Fibroblast of skin of left quadriceps (primary cell): ENCODE measurements at places on chromosomes 11 and 22.

GRCh38 chr22:36162127-36163034, 1.8 kb upstream of the APOL3 start:
- no peak for DNase-seq

GRCh38 chr22:47130883-47131631, 368.6 kb downstream of the TBC1D22A start:
- DNase-seq = no peak

GRCh38 chr22:39250838-39251237, 6.1 kb upstream of the PDGFB start:
- no peak for DNase-seq

DNA sequence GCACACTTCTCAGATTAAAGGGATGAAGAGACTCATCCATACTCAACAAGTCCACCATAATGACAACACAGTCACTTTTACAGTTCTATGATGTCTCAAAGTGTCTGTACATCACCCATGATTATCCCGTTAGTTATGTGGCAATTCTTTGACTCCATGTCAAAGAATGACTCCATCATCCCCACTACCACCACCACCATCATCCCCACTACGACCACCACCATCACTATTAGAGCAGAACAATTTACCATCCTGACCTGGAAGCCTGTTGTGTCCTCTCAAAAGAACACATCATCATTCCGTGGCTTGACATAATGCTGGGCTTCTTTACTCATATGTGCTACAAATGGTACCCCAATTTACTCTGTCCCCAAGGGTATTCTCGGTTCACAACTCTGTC, 13.7 kb downstream of the PRR5L start:
- no peak for DNase-seq

GRCh38 chr11:110077831-110078325, 15.3 kb upstream of the ZC3H12C start:
- peak; percentile 45 for DNase-seq

- no peak for DNase-seq
Observed at GRCh38 chr22:31726692-31727091, 23.2 kb downstream of the PRR14L start.

DNA sequence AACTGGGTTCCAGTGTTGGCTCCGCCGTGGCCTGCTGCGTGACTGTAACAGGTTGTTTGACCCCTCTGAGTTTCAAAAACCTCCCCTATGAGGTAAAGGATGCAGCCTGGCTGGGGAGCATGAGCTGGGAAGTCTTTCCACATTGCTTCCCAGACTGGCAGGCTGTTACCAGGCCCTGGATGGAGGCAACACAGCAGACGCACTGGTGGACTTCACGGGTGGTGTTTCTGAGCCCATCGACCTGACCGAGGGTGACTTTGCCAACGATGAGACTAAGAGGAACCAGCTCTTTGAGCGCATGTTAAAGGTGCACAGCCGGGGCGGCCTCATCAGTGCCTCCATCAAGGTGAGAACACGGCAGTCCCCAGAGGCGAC, 11.4 kb downstream of the OMP start:
- DNase-seq = no peak

GRCh38 chr11:105181100-105181499, 41.5 kb upstream of the CARD18 start:
- peak; percentile 70 for DNase-seq

DNA sequence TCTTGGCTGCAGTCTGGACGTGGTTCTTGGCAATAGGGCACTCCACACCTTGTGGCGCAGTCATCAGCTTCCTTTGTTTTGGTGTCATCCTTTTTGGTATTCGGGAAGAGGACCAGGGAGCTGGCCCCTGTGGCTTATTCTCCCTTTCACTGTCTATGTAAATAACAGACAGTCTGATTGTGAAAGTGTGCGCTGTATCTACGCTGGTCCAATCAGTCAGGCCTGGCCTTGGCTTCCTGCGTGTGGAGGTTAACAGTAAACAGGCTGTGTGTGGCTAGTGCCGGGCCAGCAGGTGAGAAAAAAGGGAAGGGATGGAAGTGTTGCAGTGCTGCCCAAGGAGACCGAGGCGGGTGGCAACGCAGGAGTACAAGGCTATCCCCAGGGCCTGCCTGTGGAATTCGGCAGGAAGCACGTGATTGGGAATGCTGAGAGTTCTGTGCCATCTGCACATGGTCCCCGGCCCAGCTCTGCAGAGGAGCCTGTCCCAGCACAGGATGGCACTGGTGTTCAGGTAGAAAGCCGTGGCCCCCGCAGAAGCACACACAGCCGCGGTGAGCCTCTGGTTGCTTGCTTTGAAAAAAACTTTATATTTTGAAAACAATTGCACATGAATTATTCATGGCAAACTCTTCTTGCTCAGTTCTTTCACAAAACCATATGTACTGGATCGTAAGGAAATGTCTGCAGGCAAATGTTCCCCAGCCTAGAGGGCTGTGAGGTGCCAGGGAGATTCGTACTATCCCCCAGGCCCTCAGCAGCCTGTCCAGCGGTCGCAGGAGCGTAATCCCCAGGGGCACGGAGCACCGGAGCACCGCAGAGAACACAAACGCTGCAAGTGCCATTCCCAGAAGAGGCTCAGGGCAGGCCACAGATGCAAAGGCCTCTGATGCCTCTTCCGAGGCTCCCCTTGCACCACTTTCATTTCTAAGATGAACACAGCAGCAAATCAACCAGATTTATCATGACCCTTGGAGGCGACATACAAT, 174.5 kb downstream of the EFCAB6 start:
- DNase-seq = no peak

GRCh38 chr11:15095736-15096228, 18.9 kb upstream of the INSC start:
- no peak for DNase-seq

DNA sequence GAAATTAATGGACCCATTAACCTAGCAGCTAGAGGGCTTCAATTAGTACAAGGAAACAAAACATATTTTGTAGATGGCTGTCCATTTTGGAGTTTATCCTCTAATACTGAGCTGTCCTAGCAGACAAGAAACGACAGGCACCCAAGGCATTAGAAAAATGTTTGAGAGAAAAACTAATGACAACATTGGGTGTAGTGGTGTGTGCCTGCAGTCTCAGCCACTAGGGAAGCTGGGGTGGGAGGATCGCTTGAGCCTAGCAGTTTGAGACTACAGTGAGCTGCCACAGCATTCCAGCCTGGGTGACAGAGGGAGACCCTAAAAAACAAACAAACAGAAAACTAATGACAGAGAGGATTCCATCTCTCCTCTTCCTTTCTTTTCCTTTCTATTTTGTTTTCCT, 1.5 kb downstream of the A4GALT start:
- no peak for DNase-seq

DNA sequence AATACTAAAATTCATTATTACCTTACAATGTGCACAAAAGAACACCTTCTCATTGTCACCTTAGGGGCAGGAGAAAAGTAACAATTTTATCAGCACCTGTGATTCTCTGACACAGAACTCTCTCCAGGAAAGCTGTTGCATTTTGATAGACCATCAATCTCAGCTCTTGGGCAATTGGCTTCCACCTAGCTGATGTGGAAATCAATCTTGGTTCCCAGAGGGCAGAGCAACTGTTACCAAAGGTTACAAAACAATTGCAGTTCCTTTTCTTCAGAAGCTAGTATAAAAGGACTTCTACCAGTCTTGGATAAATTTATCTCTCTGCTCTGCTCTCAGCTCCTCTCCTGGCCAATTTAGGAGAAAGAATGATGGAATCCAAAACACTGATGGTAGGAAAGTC, 157.8 kb upstream of the DDI1 start:
- no peak for DNase-seq

DNA sequence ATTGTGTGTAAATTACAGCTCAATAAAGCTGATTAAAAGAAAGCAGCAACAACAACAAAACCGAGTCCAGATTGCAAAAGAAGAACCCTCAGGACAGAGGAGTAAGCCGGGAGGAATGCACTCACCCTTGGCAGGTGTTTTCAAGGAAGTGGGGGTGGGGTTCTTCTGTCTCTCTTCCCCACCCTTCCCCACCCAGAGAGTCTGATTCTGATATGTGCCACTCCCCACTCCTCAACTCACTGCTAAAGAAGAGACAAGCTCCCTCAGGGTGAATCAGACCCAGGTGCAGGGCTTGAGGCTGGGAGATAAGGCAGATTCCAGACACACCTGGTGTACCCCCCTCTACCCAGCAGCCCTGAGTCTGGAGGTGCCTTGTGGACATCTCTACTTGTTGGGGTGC, 38.4 kb upstream of the PHF21A start:
- no peak for DNase-seq

GRCh38 chr22:33984656-33985285, 64.5 kb upstream of the LARGE1 start:
- no peak for DNase-seq

DNA sequence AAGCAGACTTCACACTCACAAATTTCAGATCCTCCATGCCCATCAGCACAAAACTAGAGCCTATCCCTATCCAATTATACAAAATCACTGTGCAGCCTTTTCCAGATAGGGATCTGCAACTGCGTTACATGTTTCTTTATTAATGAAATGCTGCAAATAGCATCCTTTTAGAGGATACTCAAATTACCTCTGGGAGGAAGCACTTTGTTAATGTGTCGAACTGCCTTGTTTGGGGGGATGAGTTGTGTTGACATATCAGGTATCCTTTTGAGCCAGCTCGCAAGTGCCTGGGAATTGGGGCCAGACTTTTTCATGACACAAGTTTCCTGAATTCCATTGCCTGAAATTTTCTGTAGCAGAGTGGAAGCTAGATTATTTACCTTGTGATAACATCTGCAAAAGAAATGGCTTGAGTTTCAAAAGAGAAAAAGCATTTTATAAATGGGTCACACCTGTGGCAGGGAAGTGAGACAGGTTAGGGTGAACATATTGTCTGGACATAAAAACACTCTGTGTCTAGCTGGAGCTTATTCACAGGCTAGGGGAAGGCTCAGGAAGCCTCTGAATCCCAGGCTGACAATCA, 299.1 kb upstream of the MTNR1B start:
- no peak for DNase-seq

GRCh38 chr11:74371269-74372052, 26.8 kb downstream of the PGM2L1 start:
- no peak for DNase-seq

DNA sequence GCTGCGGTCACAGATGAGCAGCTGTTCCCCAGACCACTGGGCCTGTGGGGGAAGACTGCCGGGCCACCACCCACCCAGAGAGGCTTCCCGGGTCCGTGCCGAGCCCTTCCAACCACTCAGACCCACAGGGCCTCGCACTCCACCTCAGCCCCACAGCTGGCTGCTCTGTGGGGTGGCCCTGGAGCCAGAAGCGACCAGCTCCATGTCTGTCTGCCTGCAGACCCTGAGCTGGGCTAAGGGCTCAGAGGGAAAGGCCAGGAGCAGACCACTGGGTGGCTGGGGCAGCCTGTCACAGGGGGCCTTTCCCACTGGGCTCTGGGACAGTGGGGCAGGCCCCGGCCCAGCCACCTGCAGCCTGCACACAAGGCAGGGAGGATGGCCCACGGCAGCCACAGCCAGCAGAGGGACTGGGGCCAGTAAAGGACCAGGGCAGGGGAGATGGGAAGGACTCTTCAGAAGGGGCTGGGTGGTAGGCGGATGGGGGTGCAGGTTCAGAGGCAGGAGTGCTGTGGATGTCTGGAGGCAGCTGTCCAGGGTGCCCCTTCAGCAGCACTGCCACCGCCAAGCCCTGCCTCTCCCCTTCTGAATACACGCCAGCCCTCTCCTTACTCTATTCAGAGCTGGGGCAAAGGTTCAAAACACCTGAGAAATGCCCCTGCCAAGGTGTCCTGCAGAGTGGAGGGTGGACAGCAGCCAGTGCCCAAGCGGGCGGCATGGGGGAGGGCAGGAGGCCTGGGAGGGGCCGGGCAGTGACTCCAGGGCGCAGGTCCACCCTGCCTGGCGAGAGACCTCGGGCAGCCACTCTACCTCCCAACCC, 32.2 kb downstream of the GNB1L start:
- no peak for DNase-seq

DNA sequence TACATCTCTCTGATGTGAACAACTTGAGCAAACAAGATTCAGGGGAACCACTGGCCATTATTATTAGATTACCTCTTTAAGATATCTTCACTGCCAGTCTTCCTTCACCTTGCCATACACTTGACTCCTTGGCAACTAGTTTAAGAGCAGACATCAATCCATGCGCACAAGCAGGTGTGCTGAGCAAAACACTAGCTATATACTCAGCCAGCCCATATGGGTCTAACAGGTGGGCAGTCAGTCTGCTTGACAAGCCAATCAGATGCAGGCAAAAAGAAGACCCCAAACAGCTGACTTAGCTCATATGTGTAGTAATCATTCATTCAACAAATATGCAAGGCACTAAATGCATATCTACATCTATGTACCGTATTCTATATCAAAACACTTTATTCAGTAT, 101.2 kb downstream of the SIK3 start:
- no peak for DNase-seq

- DNase-seq = no peak
Observed at GRCh38 chr11:118434553-118435289, 1.6 kb upstream of the KMT2A start.

GRCh38 chr22:25928038-25928437, 186.1 kb downstream of the MYO18B start:
- DNase-seq = no peak
